ENCODE measurements at places on chromosomes 12 and 14.

GRCh38 chr12:48542300-48542928, 17.0 kb downstream of the OR8S1 start:
- DNase-seq = no peak

GRCh38 chr12:68441167-68441566, 109.0 kb upstream of the MDM1 start:
- DNase-seq = no peak

DNA sequence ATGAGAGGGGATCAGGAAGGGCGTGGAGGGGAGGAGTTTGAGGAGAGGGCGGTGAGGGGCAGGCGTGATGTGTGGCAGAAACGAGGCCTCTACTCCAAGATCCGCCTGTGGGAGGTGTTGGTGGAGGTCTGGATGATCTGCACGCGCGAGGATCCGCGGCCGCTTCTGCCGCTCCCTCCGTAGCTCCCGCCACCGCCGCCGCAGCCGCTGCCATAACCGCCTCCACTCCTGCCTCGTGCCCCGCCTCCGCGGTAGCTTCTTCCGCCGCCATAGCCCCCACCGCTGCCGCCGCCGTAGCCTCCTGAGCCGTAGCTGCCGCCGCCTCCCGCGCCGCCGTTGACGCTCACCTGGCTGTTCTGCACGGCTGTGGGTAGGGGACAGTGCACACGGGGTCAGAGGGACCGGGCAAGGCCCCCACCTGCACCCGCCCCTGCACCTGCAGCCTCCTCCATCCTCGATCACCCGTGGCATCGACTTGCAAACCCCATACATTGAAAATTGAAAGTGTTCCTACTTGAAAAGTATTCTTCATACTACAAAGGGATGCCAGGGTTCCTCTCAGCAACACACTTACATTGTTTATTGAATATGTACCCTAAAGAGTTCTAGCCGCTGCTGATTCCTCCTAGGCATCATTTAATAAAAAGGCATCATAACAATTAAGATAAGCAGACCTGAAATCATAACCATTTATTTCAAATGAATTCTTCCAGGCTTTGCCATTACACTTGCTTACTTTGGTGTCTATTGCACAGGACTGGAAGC, 11.1 kb upstream of the KRT1 start:
- DNase-seq = no peak

DNA sequence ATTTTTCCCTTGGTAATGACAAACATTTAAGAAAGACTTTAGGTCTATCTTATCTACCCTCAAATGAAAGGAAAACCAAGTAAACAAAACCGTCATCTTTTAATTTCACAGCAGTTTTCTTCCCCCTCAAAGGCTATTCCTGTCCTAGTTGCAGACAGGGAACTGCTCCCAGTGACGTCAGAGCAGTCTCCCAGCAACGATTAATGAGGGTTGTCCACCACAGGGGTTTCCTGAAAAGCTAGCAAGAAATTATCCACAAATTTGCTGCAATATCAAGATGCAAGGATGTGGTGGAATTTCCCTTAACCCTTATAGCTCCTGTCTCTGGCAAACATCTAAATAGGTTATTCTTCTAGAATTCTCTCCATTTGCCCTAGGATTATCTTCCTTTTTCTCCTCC, 89.1 kb upstream of the STAC3 start:
- DNase-seq = no peak

DNA sequence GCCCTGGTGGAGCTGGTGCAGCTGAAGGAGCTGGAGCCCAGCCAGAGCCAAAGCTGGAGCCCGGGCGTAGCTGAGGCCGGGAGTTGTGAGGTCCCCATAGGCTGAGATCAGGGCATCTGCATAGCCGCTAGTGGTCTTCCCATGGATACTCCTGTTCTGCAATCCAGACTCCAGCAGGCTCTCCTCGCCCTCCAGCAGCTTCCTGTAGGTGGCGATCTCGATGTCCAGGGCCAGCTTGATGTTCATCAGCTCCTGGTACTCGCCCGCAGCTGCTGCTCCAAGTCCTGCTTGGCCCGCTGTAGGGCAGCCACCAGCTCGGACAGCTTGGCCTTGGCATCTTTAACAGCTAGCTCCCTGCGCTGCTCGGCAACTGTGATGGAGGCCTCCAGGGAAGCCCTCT, 966.1 kb downstream of the FSCB start:
- DNase-seq = no peak

DNA sequence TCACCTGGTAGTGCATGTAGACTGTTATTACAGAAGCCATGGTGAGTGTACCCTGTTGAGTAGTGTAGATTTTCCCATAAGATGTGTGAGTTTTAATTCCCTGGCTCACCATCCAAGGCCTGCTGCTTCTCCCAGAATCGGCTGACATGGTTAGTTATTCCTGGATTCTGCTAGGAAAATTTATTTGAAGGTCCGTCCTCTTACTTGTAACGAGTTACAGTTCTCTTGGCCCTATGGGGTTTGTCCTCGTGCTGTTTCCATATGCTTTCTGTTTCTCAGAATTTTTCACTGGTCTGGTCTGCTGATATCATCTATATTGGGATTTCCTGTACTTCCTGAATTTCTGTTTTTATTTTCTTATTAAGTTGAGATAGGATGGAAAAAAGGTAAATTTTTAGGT, 423.3 kb upstream of the RGS6 start:
- no peak for DNase-seq

DNA sequence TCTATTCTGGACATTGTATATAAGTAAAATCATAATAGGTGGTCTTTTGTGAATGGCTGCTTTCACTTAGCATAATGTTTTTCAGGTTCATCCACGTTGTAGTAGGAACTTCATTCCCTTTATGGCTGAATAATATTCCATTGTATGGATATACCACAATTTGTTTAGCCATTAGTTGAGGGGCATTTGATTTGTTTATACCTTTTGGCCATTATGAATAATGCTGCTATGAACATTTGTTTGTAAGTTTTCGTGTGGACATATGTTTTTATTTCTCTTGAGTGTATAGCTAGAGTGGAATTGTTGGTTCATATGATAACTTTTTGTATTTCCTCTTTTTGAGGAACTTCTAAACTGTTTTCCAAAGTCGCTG, 123.3 kb downstream of the TTLL5 start:
- no peak for DNase-seq

GRCh38 chr14:44620121-44621019, 113.3 kb upstream of the FSCB start:
- no peak for DNase-seq

DNA sequence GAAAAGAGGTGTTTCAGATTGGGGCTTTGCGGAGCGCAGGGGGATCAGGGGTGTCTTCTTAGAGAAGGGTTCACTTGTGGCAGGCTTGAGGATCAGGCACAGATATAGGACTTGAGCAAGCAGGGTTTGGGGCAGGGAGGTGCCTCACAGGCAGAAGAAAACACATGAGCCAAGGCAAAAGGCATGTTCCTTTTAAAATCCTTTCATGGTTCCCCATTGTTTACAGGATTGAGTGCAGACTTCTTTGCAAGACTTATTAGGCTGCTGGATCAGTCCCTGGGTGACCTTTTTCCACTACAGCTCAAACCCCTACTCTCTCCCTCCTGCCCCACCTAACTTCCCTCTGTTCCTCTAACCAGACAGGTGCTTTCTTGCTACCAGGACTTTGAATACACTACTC, 19.7 kb downstream of the HSPB8 start:
- DNase-seq = no peak

DNA sequence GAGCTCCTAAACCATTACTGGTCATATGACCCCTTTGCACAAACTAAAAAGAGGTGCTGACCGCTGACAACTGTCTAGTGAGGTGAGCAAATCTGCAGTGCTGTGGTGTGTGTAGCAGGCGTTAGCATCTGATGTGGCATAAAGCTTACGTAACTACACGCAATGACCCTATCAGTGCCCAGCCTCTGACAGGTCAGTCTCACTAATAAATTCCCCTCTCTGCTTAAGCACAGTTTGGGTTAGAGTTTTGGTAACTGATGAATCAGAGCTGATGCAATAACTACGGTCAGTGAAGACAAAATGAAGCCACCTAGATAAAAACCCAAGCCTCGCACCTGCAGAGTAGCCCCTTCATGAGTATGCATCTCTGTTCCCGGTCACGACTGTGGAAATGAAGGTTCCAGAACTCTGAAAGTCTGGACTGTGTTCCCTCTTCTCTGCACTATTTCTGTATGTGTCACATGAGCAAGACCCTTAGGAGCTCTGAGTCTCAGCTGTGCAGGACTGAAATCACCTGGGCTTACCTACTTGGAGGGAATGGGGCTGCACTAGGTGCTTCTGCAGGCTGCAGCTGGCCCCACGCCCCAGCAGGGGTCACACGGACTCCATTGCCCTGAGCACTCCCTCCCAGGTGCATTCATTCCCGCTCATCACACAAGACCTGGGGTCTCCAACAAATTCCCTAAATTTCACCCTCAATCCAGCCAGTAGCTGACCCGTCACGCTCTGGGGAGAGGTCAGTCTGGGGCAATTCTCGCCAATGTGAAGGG, 54.4 kb downstream of the RIMBP2 start:
- no peak for DNase-seq

- DNase-seq = peak; percentile 78
Measured at GRCh38 chr12:62720661-62721330, 214.2 kb downstream of the PPM1H start.

- no peak for DNase-seq
Measured at GRCh38 chr12:68229956-68230355, 4.3 kb upstream of the IL26 start.

- DNase-seq = no peak
Measured at GRCh38 chr14:104009297-104009696, 67.0 kb upstream of the RD3L start.

DNA sequence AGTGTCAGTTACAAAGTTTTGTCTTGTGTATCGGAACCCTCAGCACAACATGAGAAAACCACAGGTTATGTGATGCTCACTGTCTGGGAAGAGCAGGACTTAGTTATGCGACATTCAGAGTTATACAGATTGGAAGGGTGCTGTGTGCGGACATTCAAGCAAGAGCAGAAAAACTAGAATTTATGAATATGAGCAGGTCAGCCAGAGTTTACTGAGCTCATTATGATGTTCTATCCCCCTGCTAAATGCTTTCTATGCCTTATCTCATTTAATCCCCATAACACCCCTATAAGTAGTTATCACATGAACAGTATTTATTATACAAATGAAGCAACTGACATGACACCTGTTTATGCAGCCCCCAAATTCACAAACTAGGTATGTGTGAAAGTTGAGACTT, 1083.2 kb downstream of the FLRT2 start:
- no peak for DNase-seq

GRCh38 chr12:59294221-59294620, 301.6 kb upstream of the SLC16A7 start:
- no peak for DNase-seq

DNA sequence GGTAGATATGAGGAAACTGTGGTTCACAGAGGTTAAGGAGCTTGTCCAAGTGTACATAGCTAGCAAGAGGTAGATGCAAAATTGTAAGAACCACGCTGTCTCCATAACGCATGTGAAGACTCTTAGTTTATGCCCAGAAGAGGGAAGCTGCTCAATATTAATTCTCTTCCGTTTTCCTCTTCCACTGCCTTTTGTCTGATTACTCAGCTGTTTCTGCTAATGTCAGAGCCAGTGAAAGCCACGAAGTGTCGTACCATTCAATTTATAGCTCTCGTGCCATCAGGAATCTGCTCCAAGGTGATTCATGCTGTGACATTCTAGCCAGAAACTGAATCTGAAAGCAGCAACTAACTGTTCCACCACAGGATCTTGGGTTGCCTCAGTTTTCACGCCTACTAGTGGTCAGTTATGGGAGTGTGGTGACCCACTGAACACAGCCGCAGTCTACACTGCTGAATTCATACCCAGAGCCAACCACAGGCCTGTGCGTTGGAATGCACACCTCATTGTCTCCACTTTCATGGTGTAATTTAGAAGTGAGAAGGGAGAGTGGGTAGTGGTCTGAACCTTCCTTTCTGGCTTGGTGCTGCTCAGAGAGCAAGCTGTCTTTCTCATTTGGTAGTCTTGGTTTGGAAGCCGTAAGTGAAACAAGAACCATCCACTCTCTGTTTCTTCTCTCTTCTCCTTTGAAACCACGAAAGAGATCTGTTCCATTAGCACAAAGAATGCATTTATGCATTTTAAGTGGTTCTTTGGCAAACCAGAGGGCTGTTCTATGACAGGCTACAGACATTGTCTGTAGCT, 74.2 kb upstream of the NAP1L1 start:
- DNase-seq = no peak

GRCh38 chr12:119060847-119061796, 79.8 kb downstream of the SRRM4 start:
- no peak for DNase-seq

DNA sequence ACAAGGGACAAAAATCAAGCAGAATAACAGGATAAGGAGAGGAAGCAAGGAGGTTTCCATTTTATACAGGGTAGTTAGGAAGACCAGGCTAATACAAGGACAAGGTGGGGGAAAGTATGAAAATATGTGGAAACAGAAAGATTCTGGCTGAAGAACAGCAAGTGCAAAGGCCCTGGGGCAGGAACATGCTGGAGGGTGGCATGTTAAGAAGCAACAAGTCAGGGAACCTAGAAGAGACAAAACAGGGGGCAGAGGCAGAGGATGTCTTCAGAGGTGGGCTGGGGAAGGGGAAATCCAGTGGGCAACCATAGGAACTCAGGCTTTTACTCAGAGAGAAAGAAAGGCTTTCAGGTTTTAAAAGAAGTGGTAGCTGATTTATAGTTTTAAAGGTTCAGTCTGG, 54.8 kb downstream of the NT5DC3 start:
- DNase-seq = no peak

DNA sequence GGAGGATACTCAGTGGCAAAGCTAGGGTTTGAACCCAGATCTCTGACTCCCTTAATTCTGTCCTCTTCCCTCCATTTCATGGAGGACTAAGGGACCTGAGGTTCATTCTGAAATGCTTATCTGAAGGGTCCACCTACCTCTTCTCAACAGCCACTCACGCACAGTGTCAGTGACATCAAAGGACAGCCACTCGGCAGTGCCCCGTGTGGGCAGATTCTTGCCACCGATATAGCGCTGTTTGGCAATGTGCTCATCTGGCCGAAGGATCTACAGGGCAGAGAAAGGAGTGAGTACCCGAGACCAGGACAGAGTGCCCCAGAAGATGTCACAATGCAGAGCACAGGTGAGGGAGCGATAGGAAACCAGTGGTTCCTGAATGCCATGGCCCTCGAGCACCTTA, 10.8 kb downstream of the TGFB3 start:
- DNase-seq = no peak

DNA sequence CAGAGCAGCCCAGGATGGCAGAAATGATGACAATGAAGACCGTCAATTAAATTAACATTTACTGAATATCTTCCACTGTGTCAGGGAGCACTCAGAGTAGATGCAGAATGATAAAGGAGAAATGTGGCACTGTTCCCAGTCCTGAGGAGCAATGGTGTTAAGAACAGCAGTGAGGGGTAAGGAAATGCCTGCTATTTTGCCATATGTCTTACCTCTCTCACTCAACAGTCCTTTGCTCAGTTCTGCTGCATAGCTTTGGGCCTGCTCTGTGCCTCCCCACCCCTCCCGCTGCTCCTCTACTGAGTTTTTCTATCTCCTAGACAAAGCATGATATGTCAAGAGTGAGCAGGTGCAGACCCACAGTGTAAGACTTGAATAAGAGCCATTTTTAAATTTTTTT, 318.8 kb downstream of the NAV3 start:
- DNase-seq = peak; percentile 12
